ENCODE measurements at places on chromosomes 7 and 10.

- no peak for DNase-seq
- H3K4me3 ChIP-seq: no peak overlapping the region
Measured at GRCh38 chr7:45985902-45986301, 64.8 kb upstream of the IGFBP3 start.

- H3K4me1 ChIP-seq: no peaks in the 10 kb centered on the region
- DNase-seq: no peak
- no peak overlapping the region for H3K4me3 ChIP-seq
- no peaks in the 10 kb centered on the region for H3K36me3 ChIP-seq
- peaks cover 13% of the 10 kb centered on the region for H3K27me3 ChIP-seq
Measured at GRCh38 chr10:96496281-96496925, 17.3 kb downstream of the TLL2 start.

DNA sequence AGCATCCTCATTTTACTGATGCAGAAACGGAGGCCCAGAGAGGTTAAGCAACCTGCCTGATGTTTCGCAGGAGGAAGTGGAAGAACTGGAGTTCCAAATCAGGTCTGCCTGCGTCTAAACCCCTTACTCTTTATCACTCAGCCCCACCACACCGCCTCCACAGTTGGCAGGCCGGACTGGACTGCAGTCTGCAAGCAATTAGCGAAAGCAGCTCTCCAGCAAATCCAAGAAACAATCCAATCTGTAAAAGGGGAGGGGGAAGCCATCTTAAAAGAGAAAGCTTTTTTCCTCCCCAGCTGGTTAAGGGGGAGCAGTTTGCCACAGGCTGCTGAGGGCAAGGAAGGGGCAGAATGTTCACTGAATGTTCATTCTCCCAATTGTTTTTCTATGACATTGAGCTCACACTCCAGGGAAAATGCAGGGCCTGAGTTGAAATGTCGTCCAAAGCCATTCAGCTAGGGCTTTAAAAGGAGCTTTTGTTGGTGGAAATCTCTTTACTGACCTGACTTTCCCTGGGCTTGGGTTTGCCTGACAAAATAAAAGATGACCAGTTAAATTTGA lies 350.1 kb downstream of the RNLS start:
- no peak overlapping the region for H3K27ac ChIP-seq
- H3K4me1 ChIP-seq: peaks cover 6% of the 10 kb centered on the region
- H3K27me3 ChIP-seq: peaks cover 17% of the 10 kb centered on the region

DNA sequence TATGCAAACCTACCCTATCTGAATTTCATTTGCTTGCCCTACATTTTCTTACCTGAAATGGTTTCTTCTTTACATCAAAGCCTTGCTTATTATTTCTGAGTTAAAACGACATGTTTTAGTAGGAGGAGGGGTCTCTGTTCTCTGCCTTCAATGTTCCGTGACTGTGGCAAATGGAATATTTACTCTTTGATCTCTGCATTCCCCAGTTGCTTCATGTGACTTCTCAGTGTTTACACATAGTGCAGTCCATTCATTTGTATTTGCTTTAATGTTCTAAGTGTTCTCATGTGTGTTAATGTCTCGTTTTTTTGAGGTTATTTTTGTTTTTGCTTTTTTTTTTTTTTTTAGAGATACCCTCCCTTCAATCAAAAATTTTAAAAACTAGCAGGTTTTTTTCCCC lies 75.8 kb downstream of the GNAI1 start:
- no peak for DNase-seq
- peaks cover 6% of the 10 kb centered on the region for H3K4me1 ChIP-seq
- peaks cover 2% of the 10 kb centered on the region for H3K27me3 ChIP-seq

Data from T-helper 2 cell treated with Interferon-gamma antibody and Interleukin-4, amounts not matched to agents 5 μg/mL and 100 μg/mL, for 36 hours (primary cell).